Nucleus accumbens (tissue), 56 donors: ENCODE measurements at places on chromosomes 5 and 9.

DNA sequence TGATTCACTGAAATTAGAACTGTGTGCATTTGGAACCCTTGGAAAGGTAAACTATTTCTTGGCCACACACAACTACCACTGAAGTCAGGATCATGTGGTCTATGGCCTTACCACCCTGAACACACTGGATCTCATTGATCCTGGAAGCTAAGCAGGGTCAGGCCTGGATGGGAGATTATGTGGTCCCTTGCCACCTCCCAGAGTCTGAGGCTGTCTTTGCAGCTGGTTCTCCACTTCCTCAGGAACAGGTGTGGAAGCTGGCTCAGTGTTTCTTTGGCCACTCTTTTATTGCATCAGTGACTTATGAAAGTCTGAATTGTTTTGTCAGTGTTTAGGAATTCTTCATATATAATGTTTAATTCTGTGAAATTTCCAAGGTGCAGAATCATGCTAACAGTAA lies 89.2 kb downstream of the TEK start:
- no peak for DNase-seq

GRCh38 chr5:89117124-89117644 lies 234.2 kb upstream of the MEF2C start:
- DNase-seq = no peak

- no peak for DNase-seq
Measured at GRCh38 chr5:71828291-71829040, 109.4 kb downstream of the CARTPT start.

DNA sequence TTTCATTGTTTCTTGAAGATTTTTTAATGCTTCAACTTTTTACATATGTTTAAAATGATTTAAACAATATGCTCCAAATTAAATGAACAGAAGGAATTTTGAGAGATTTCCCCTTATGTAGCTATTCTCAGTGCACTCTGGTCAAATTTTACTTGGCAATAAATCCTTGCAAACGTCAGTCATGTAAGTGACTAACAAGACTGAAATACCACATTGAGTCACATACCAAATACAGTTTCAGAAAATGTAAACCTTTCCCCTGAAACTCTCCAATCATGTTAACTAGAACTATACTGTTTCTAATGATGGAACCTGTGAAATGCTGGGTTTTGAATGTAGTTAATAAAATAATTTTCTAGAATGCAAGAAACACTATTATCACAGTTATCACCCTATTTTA lies 29.6 kb downstream of the SAR1B start:
- no peak for DNase-seq

DNA sequence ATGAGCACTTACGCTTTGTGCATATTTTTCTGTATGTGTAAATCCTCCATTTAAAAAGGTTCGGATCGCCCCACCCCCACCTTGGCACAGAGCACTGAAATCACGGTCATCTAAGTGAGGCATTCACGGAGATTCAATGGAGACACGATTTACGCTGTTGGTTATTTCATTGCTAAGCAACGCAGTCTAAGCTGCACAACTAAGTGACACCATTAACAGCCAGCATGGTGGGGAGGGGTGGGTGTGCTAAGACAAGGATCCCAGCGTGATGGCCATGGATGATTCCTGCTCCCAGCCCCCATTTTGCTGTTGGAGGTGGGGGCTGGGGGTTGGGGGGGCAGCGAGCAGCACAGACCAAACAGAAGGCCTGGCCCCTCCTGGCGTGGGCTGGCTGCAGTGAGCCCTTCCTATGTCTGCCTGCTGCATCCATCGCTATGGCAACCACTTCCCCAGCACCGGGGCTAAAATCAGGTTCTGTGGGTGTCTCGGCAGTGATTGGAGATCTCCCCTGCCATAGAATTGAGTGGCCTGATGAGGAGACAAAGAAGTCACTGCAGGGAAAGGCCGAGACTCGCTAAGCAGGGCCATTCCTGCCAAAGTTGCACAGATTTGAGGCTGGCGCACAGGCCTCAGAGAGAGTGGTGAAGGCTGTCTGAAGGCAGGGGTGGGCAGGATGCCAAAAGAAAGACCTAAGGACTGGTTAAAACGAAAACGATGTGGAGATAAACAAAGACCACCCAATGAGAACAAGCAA lies 14.3 kb upstream of the MARCHF6 start:
- DNase-seq = peak; percentile 18

DNA sequence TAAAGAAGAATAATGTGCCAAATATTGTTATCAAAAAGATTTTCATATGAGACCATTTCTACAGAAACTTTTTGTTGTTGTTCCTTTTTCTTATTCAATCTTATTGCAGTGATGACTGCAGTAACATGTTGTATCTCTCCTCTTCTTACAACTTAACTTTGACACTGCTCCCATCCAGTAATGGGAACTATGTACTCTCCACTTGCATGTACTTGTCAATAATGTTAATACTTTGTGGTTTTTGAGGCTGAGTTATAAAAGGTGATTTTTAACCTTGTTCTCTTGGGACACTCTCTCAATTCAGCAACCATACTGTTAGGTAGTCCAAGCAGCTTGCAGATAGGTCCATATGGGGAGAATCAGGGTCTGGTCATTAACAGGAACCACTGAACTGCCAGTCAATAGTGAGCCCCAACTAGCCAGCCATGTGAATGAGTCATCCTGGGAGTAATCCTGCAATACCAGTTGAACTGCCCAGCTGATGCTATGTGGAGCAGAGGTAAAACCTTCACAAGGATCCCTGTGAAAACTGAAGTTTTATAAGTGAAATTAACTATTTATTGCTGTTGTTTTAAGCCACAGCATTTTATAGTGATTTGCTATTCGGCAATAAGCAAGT lies 199.6 kb upstream of the DAB2 start:
- DNase-seq = no peak

- no peak for DNase-seq
Measured at GRCh38 chr9:29806937-29807618, 2233.8 kb upstream of the C9orf72 start.

DNA sequence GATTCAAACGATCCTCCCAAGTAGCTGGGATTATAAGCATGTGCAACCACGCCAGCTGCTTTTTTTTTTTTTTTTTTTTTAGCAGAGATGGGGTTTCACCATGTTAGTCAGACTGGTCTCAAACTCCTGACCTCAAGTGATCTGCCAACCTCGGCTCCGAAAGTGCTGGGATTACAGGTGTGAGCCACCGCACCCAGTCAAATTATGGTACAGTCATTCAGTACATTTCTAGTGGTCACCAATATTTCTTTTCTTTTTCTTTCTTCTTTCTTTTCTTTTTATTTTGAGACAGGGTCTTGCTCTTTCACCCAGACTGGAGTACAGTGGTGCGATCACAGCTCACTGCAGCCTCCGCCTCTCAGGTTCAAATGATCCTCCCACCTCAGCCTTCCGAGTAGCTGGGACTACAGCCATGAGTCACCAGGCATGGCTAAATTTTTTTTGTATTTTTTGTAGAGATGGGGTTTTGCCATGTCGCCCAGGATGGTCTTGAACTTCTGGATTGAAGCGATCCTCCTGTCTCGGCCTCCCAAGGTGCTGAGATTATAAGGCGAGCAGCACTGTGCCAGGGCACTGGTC lies 25.4 kb upstream of the DCP2 start:
- no peak for DNase-seq
